Tongue (tissue), 3 donors: ENCODE measurements at places on chromosomes 2 and 18. TPM values are rescaled to one million over a fixed set of nuclear protein-coding genes. Genes with fewer than 3 reads are reported as not detected.

FBXO15 gene
- 0.21 TPM for total RNA-seq

MDH1B gene
- total RNA-seq = 0.21 TPM

G6PC2 gene
- total RNA-seq = not detected

UPP2 gene
- total RNA-seq = not detected

ZSCAN30 gene
- total RNA-seq = 23.4 TPM

IL36B gene
- total RNA-seq = not detected

COL3A1 gene
- total RNA-seq = 6,407 TPM

TFCP2L1 gene
- 5.8 TPM for total RNA-seq

GPR17 gene
- 0.31 TPM for total RNA-seq

RBKS gene
- 0.62 TPM for total RNA-seq

UGT1A7 gene
- total RNA-seq = 1.3 TPM

CAPG gene
- 61.2 TPM for total RNA-seq

TGFA gene
- total RNA-seq = 6.3 TPM

ALLC gene
- not detected for total RNA-seq

GULP1 gene
- total RNA-seq = 62.0 TPM

DNAJC5G gene
- total RNA-seq = not detected

TCF23 gene
- not detected for total RNA-seq

CEBPZOS gene
- total RNA-seq = 17.0 TPM

FOXD4L1 gene
- total RNA-seq = not detected

RAMP1 gene
- 51.7 TPM for total RNA-seq

CIB4 gene
- not detected for total RNA-seq

COL4A4 gene
- total RNA-seq = 4.9 TPM

ANKRD62 gene
- total RNA-seq = 0.10 TPM

RIT2 gene
- not detected for total RNA-seq

SULT1C2 gene
- 0.92 TPM for total RNA-seq

APOB gene
- total RNA-seq = under 0.01 TPM

GNLY gene
- total RNA-seq = not detected

PLCD4 gene
- 31.0 TPM for total RNA-seq

GPR75 gene
- 0.92 TPM for total RNA-seq

HNMT gene
- total RNA-seq = 17.3 TPM

NT5DC4 gene
- total RNA-seq = 0.21 TPM

ADD2 gene
- 2.8 TPM for total RNA-seq

AGXT gene
- not detected for total RNA-seq

REG3G gene
- not detected for total RNA-seq
